NCI-H345 (cell line): ENCODE measurements at places on chromosomes 12 and 14.

- DNase-seq = no peak
These were observed 224.5 kb downstream of the VRK1 start for GRCh38 chr14:97021571-97022168.

DNA sequence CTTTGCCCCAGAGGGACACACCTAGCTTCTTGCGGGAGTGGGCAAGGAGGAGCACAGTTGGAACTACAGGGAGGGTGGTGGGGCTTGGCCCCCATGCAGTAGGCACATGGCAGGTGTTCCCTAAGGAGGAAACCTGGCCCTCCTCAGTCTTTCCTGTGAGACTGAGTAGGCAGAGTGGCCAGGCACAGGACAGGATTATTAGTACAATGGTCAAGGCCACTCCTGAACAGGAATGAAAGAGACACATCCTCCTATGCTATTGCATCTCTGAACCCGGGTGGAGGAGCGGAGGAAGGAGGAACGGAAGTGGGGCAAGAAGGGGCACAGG is 846 bp downstream of the MYO1A start:
- DNase-seq = no peak

DNA sequence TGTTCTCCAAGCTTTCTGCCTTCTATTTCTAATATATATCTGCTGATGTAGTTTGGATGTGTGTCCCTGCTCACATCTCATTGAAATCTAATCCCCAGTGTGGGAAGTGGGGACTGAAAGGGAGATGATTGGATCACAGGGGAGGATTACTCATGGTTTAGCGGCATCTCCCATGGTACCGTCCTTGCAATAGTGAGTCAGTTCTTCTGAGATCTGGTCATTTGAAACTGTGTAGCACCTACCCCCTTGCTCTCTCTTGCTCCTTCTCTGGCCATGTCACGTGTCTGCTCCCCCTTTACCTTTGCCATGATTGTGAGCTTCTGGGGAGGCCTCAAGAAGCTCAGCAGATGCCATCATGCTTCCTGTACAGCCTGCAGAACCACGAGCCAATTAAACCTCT is 26.2 kb upstream of the ALX1 start:
- DNase-seq = no peak

DNA sequence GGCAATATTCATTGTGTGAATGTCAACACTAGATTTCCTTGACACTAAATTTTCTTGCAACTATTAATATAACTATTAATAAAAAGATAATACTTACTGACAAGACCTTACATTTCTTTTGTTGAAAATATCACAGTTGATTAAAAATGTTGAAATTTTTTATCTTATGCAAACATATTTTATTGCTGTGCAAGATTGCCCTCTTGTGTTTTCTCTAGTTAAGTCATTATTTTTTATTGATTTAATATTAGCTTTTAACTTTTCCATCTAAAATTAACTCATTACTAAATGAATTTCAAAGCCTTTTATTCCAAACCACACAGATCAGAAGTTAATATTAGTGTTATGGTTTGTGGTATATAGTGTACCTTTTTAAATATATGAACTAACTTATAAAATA is 11.7 kb upstream of the NAA30 start:
- DNase-seq = no peak

GRCh38 chr14:67405771-67406170 is 6.2 kb downstream of the PLEK2 start:
- DNase-seq = no peak

DNA sequence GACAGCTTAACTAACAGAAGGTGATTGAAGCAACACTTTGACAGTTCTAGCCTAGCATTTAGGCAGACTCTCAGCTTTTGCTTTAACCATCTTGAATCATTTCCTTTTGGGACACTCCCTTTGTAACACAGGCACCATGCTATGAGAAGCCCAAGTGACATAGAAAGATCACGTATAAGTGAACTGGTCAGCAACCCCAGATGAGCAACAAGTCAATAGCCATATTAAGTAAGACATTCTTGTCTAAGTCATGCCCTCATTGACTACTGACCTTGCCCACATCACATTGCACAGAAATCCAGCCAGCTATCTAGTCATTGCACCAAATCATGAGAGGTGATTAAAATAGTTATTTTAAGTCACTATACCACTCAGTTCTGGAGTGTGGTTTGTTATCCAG is 476.8 kb downstream of the TRHDE start:
- no peak for DNase-seq
